ENCODE measurements at places on chromosomes 7 and 10.

DNA sequence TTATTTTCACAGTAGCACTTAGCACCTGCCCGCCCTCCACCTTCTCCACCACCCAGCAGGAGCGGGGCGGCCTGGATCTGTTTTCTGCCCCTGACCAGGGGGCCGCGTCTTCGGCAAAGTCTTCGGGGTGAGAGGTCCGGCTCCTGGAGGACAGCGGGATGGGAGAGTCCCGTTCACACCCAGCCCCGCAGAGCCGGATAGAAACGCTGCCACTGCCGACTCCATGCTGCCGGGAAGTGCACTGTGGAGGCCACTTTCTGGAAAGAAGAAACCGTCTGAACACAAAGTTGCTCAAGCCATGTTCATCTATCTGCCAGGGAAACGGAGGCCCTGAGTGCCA, 14.5 kb upstream of the ZNF273 start:
- no peak for DNase-seq

DNA sequence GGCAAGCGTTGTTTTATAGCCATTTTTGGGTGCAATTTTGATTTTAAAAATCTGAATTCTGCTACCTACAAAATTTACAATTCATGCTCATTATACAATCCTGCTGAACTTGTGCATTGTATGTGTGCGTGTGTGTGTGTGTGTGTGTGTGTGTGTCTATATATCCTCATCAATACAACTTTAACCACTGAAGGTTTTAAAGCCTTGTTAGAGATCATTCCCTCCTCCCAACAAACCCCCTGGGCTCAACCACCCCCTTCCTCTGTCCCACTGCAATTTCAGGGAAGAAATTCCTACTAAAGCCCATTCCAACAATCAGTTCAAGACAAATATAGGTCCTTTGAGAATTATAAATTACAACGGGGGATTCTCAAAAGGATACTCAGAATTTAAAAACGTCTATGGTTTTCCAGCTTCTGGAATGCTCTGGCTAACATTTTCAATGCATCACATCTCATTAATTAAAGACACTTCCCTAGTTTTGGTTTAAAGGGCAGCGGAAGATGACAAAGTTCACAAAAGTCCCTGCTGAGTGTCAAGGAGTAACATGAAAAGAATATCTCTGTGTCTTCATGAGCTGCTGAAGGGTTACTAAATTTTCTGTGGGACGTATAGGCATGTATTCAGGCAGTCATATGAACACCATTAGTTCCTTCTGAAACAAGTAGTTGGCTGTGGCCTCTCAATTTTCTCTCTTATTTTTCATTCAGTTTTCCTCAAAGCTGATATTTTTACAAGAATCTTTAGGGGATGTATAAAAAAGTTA, 889 bp upstream of the SEMA3A start:
- no peak for DNase-seq

GRCh38 chr7:1256621-1257020, 23.9 kb downstream of the UNCX start:
- DNase-seq: no peak

GRCh38 chr10:128633864-128634540, 507.8 kb upstream of the MKI67 start:
- no peak for DNase-seq

DNA sequence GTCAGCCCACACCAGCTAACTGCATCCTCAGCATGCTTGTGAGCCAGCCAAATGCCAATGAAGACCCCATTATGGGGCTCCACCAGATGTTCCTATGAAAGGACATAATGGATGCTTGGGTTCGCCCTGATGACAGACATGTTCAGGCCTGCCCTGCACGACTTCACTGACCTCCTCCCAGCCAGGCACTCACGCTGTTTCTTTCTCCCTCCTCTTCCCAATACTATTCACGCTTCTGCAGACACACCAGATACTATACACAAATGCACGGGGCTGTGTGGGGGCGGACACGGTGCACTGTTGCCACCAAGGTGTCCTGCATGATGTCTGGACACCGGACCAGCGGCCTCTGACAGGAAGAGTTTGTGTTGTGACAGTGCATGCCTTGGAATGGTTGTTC, 284.2 kb downstream of the PRPF18 start:
- DNase-seq: no peak

DNA sequence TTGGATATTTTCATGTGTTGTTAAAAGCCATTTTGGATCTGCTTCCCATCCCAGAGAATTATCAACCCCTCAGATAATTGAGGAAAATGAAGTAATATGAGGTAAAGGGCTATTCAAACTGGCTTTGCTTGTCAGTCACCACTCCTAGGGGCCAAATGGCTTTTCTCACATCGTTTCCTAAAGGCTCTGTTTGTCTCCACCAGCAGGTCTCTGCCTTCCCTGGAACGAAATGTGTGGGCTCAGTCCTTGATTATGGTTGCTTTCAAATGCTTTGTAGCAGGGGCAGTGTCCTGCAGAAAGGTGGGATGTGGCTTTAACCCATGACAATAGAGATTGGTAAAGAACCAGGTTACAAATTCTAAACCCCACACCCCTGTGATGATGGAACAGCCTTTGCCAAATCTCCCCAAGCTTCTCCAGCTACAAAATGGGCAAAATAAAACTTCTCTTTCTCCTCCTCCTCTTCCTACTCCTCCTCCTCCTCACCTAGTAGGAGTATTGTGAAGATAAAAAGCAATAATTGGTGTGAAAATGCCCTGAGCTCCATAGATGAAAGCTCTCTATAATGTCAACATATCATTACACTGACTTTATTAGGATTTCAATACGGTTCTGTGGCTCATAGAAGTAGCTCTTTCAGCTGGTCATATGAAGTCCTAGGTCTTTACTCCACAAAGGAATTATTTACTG, 127.6 kb downstream of the CHN2 start:
- no peak for DNase-seq

DNA sequence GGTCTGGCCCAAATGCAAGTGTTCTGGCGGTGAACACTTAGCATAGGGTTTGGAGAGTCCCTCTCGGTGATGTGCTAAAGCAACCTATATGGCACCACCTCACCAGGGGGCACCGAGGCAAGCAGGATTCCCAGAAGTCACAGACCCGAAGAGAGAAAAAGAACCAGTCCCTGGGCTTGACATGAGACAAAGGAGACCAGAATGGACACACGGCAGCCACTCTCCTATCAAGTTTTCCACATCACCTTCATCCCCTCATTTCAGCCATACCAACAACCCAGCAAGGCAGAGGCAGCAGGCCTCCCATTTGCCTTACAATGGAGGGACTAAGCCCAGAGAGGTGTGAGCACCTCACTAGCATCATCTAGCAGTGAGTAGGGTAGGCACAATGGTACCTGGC, 19.7 kb downstream of the GPRIN2 start:
- no peak for DNase-seq

DNA sequence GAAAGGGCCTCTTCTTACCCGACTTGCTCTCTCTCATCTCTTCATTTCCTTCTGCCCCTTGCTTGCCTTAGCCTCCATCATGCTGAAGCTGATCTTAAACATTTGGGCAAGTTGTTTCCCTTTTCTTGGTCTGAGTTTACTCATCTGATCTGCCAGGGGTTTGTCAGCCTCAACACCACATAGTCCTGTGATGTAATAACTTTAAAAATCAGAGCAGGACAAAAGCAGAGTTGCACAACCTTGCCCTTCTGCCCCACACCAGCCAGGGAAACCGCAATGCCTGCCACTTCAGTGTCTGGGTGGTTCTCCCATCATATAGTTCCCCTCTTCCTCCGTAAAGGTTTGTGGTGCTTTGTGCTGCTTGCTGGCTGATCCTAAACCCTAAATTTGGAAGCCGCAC, 9.9 kb upstream of the LIPM start:
- peak; percentile 4 for DNase-seq

- no peak for DNase-seq
Observed at GRCh38 chr7:87380905-87381304, 35.4 kb downstream of the CROT start.

DNA sequence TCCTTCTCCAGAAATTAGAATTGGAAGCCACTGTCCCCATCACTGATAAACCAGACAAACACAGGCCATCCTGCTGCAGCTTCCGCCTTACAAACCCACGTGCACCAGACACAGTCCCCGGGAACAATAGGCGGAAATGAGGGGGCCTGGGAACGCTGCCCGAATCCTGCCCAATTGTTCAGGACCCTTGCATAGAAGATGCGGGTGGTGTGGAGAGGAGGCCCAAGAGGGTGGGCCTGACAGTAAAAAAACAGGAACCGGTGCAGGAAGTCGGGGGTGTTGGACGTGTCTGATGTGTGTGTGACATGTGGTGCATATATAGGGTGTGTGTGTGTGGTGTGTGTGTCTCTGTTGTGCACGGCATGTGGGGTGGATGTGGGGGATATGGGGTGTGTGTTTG, 26.5 kb upstream of the CHST15 start:
- DNase-seq: no peak

- peak; percentile 31 for DNase-seq
Observed at GRCh38 chr7:30321089-30321881, 36.9 kb downstream of the ZNRF2 start.

DNA sequence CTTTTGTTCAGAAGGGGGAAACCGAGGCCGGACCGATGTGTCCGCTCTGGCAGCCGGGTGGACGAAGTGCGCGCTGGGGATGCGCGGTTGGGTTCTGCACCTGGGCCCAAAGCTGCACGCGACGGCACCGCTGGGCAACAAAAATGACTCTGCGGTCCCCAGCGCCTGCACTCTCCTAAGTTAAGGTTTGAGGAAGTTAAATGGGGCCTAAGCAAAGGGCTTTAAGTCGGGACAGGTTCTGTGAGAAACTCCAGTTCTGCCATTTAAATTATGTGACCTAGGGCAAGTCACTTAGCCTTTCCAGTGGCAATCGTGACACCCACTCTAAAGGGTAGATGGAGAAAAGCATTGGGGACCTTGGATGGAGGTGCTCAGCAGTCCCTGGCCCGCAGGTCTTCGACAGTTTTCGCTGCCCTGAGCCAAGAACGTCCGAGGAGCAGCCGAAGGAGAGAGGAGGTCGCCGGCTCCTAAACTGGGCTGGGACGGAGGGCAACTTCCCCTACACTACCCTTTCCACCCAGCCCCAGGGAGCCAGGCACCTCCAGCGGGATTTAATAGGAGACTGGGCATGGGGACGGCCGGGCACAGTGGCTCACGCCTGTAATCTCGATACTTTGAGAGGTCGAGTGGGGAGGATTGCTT, 534 bp upstream of the ACBD5 start:
- DNase-seq: no peak

DNA sequence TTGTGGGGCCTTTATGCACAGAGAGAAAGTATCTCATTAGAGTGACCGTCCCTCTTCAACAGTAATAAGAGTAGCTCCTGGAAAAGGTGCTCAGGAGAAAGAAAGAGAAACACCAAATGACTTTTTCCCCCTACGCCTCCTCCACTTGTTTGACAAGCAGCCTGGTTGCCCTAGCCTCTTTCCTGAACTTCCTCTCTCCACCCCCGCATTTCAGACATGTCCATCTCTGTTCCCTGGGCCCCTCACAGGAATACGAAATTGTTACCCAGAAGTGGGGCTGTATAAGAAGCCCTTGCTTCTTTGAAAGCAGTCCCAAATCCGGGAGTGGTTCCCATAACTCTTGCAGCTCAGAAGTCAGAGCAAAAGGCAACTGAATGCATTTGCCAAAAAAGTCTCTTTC, 119.6 kb upstream of the ADO start:
- no peak for DNase-seq

- DNase-seq: no peak
Observed at GRCh38 chr10:119931871-119932270, 39.3 kb downstream of the SEC23IP start.

GRCh38 chr10:89224739-89225443, 17.8 kb upstream of the CH25H start:
- no peak for DNase-seq

DNA sequence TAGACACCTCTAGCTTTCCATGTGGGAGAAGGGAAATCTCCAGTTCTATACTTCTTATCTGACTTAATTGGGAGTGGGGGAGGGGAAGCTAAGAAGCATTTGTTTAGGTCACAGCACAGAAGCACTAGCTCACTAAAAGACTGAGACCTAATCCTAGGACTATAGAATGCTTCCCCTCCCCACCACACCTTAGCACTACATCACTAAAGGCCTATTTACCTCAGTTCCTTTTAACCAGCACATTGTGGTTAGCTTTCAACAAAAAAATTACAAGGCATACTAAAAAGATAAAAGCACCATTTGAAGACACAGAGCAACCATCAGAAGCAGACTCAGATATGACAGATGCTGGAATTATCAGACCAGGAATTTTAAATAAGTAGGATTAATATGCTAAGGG, 53.8 kb upstream of the ADRA2A start:
- DNase-seq: no peak

GRCh38 chr7:50781381-50782293, 1.1 kb downstream of the GRB10 start:
- DNase-seq: no peak

GRCh38 chr7:28983396-28984190, 25.5 kb upstream of the TRIL start:
- no peak for DNase-seq
